Activated CD8-positive, alpha-beta memory T cell treated with anti-CD3 and anti-CD28 coated beads for 1 hour (primary cell): ENCODE measurements at places on chromosomes 16 and 17.

GRCh38 chr17:6797718-6798351 is 21.8 kb downstream of the FBXO39 start:
- DNase-seq: no peak

DNA sequence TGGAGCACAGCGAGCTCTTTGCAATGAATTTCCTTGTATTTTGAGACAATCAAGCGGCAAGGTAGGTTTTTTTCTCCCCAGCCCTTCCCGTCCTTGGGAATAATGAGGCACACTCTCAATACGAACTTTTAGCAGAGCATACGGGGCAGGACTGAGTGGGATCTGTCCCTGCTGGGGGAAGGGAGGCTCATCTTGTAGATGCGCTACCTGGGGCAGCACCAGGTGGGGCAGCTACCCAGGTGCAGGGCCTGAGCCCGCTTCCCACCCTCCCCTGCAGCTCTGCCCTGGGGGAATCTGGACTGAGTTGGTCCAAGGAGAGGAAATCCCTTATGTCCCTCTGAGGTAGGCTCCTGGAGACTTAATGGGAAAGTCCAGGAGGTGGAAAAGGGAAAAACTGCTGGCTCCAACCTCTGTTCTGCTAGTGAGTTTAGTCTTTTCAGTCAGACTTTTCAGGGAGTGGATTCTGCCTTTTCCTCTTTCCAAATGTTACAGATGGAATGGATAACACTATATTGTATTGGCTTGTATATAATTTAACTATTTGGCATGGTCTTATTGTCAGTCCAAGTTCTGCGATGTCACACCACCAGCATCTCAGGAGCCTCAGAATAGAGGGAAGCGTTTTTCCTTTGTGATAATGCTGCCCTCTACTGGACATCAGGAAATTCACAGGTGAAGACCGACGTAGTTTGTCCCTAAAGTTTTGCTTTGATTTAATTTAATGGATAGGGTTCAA is 9.6 kb upstream of the CES1 start:
- no peak for DNase-seq

DNA sequence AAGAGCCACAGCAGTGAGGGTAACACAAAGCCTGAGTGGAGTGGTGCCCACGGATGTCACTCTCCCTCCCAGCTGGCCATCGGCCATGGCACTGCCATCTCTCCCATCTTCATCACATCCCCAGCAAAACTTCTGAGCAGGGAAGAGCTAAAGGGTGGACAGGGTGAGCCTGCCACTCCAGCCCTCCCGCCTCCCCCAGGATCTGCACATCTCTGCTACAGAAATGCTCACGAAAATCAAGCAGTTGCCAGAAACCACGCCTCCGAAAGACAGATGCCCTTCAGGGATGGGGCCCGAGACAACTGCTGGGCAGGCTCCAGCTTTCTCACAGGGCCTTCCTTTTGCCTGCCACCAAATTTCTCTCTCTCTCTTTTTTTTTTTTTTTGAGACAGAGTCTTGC is 3.6 kb downstream of the GRIN2C start:
- no peak for DNase-seq

DNA sequence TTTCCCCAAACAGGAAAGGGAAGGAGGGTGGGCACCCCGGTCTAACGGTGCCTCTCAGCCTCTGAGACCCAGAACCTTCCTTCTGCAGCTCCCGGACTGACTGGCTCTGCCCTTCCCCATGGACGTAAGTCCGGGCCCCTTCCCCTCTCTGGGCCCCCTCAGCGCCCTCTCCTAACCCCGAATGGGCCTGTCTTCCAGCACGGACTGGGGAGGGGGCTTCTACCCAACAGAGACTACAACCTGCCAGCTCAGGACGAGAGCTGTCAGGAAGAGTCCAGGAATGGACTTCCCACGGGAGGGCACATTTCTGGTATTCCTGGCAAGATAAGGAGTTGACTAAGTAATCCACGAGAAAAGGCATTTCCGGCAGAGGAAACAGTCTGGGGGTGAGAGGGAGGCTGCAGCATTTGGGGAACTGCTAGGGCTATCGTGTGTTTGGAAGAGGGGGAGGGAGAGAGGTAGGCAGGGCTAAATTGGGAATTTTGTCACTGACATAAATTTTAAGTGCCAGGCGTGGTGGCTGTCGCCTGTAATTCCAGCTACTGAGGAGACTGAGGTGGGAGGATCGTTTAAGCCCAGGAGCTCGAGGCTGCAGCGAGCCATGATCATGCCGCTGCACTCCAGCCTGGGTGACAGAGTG is 12.1 kb upstream of the ALDOA start:
- no peak for DNase-seq

GRCh38 chr16:88466175-88466862 is 13.2 kb downstream of the ZFPM1 start:
- no peak for DNase-seq

DNA sequence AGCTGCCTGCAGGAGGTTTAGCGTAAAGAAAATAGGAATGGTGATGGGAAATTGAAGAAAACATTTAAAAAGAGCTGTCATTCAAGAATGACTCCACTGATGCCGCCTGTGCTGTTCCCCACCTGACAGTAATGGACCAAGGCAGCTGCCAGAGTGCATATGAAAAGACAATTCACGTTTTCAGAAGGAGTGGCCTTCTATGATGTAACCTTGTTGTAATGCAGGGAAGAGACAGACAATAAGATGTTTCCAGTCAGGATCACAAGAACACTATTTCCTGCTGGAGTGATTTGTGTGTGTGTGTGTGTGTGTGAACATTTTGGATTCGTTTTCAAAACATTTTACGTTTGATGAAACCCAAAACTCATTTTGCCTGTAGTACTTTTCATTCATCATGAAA is 203.7 kb downstream of the LGALS9B start:
- DNase-seq: no peak

GRCh38 chr16:69707920-69708683 is 18.3 kb downstream of the NQO1 start:
- no peak for DNase-seq

DNA sequence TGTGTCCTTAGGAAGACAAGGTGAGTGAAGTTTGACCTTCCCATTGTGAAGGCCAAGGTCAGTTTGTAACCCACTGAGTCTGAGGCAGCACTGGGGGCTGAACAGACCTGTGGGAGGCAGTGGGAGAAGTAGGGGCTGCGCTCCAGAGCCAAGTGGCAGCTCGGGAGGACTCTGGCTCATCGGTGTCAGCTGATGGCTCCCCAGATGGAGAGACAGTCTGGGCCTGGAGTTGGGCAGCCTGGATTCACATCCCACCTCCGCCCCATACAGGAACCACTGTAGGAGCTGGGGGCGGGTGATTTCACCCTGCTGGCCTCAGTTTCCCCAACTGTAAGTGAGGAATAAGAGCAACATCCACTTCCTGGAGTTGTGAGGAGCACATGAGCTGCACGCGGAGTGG is 128.4 kb downstream of the FOXL1 start:
- DNase-seq: no peak

DNA sequence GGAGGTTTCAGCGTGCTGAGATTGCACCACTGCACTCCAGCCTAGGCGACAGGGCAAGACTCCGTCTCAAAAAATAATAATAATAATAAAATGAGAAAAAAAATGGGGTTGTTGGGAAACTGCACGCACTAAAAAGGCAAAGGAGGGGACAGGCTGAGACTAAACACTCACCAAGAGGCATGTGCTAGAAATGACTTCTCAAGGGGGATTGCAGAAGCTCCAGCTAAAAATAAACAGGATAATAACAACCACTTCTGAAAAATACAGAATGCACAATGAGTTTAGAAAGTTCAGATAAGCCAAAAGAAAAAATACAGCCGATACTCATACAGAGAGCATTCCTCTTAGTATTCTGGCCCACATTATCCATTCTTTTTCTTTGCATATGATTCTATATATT is 15.1 kb upstream of the TIMP2 start:
- DNase-seq: no peak

DNA sequence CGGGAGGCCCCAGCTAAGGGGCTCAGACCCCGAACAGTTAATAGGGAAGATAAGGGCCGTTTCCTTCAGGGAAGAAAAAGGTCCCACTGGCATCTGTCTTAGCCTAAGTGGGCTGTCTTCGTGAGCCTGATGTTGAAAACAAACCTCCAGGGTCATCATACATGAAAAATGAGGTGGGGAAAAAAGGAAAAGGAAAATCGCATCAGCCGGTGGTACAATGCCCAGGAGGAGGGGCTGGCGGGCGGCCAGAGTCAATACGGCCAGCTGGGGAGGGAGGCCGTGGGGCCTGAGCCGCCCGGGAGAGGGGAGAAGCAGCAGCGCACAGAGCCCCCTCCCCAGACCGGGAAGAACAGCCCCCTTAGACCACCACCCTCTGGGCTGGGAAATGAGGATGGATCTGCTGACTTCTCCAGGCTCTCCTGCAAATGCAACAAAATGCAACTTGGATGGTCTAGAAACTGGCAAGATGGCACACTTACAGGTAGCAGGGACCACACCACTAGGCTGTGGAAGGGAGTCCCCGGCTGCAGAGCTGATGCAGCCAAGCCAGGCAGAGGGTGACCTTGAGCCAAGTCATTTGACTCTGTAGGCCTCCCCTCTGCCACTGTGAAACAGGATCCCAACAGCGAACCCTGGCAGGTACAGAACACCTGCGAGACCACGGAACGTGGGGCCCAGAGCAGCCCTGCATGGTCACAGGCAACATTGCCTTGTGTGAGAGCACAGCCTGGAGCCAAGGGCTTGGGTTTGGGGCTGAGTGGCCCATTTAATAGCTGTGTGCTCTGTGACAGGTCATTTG is 448.5 kb downstream of the SOX9 start:
- no peak for DNase-seq

GRCh38 chr17:74512624-74513091 is 18.6 kb downstream of the CD300LB start:
- DNase-seq: no peak

GRCh38 chr17:17675925-17676534 is 5.2 kb upstream of the RAI1 start:
- no peak for DNase-seq

DNA sequence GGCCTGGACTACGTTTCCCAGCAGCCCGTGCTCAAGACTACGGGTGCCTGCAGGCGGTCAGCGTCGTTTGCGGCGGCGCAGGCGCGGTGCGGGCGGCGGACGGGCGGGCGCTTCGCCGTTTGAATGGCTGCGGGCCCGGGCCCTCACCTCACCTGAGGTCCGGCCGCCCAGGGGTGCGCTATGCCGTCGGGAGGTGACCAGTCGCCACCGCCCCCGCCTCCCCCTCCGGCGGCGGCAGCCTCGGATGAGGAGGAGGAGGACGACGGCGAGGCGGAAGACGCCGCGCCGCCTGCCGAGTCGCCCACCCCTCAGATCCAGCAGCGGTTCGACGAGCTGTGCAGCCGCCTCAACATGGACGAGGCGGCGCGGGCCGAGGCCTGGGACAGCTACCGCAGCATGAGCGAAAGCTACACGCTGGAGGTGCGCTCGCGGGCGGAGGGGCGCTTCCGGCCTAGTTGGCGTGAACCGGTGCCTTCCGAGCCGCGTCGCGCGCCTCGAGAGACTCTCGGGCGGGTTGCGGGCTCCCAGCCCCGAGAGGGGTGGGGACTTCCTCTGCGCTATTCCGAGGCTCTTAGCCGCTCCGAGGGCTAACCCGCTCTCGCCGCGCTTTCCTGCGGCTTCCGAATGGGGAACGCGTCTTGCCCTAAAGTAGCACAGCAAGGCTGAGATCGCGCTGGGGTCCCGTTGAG is at the start of gene RBL2:
TSS of gene RBL2 (plus strand) at position 95 of the 689 bp plus-strand sequence. CDS start at position 181, 86 bp downstream.
- peak; percentile 75 for DNase-seq

GRCh38 chr16:2280981-2281542 is 13.1 kb upstream of the RNPS1 start:
- no peak for DNase-seq

- DNase-seq: no peak
Measured at GRCh38 chr16:76232704-76233103, 44.5 kb upstream of the CNTNAP4 start.

- DNase-seq: no peak
Measured at GRCh38 chr16:370979-371514, 709 bp upstream of the MRPL28 start.

DNA sequence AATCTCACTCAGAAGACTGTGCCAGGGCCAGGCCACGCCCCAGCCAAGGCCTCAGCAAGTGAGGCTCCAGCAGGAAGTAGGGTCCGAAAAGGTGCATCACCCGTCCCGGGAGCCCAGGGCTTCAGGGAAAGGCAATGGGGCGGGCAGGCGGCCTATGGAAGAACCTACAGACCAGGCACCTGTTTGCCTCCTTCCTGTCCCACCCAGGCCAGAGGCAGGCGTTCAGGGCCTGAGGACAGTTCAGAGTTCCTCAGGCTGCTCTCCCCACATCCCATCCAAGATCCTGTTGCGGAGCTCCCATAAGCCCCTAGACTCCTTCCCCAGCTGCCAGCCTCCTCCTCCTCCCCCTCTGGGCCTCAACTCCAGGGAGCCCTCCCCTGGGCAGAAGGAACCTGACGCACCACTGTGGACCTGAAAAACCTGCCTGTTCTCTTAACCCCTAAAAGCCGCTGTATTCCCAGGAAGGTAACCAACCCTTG is 2.3 kb downstream of the CLUH start:
- DNase-seq: no peak

GRCh38 chr17:2967515-2967914 is 95.9 kb downstream of the OR1D5 start:
- no peak for DNase-seq

DNA sequence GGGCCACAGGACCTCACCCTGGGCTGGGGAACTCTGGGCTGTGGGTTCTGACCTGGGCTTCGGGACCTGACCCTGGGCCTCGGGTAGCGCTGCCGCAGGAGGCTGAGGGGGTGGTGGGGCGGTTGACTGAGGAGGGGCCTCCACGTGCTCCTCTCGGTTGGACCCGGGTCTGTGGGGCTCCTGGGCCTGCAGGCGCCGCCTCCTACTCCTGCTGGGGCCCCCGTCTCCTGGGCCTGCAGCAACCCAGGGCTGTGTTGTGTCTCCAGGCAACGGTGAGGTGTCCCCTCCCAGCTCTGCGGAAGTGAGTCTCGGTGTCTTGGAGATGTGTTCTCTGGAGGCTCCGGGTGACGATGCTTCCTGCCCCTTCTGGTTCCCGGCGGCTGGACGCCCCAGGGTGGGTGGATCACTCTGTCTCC is 41.5 kb upstream of the GNG13 start:
- no peak for DNase-seq

DNA sequence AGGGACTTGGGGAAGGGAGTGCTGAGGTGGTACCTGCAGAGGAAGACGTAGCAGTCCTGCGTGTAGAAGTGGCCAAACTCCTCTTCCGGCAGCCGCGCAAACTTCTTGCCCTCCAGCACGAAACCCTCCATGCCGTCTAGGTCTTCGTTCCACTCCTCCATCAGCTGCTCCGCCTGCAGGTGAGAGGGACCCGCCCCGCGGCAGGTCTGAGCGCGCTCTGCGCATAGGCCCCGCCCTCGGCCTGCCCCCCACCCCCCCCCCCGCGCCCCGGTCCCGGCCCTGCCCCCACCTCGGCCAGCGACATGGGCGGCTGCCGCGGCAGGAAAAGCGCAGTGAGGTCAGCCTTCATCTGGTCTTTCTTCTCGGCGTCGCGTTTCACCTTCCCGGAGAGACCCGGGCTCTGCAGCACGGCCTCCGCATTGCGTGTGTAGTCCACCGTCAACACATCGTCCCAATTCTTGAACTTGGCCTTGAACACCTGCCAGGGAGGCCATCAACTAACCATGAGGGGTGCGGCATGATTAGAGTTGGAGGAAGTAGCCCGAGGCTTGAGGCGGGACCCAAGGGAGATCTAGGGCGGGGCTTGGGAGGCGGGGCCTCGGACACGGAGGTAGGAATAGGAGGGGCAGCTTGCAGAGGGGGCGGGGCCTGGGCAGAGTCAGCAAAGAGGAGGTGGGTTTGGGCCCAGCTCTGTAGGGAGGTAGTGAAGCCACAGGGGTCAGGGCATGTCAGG is 11.5 kb downstream of the FLII start:
- DNase-seq: no peak

GRCh38 chr17:82013341-82013740 is 9.3 kb downstream of the CENPX start:
- no peak for DNase-seq

GRCh38 chr17:61250335-61250890 is 149.2 kb upstream of the TBX2 start:
- no peak for DNase-seq
